ENCODE measurements at places on chromosomes 2 and 18.

DNA sequence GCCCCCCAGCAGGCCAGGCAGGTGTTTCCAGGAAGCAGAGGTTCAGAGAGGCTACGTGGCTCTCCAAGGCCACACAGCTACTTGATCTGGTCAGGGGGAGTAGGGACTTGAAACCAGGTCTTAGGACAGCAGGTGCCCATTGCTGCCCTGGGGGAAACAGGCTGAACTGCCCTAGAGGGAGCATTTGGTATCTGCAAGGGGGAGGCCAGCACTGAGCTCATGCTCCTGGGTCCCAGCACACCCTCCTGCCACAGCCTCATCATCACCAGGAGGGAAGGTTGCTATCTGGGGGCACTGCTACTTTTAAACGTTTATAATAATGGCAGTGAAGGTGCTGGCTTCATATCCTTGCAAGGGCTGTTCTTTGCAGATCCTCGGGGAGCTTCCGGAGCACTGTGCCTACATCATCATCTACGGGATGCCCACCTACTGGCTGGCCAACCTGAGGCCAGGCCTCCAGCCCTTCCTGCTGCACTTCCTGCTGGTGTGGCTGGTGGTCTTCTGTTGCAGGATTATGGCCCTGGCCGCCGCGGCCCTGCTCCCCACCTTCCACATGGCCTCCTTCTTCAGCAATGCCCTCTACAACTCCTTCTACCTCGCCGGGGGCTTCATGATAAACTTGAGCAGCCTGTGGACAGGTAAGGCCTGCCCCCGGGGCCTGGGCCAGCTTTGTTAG lies 36.1 kb downstream of the ABCG8 start:
- DNase-seq: no peak

DNA sequence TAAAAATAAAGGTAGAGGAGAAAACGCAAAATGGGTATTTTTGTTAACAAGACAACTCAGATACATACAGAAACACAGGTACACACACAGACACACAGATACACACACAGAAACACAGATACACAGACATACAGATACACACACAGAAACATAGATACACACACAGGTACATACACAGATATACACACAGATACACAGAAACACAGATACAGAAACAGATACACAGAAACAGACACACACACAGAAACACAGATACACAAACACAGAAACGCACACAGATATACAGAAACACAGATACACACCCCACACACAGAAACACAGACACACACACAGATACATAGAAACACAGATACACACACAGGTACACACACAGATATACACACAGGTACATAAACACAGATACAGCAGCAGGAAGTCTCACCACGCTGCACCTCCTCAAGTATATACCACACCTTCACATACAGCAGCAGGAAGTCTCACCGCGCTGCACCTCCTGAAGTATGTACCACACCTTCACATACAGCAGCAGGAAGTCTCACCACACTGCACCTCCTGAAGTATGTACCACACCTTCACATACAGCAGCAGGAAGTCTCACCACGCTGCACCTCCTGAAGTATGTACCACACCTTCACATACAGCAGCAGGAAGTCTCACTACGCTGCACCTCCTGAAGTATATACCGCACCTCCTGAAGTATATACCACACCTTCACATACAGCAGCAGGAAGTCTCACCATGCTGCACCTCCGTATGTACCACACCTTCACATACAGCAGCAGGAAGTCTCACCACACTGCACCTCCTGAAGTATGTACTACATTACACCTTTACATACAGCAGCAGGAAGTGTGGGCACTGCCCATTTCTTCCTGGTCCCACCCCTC lies 250.5 kb downstream of the HDAC4 start:
- no peak for DNase-seq

DNA sequence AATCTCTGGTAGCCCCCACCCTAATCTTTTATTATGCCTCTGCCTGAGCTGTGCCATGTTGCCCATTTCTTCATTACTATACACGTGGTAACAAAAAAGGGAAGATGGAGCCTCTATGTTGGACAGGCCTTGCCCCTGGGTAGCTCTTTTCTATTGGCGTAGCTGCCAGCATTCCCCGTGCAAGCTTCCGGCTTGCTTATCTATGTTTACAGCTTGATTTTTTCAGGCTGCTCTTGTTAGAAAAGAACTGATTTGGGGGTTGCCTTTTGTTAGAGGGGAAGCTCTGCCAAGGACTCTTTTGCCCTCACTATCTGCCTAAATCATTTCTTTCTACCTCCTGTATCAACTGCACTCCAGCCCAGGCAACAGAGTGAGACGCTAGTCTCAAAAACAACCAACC lies 45.5 kb upstream of the ZSWIM2 start:
- DNase-seq: no peak

DNA sequence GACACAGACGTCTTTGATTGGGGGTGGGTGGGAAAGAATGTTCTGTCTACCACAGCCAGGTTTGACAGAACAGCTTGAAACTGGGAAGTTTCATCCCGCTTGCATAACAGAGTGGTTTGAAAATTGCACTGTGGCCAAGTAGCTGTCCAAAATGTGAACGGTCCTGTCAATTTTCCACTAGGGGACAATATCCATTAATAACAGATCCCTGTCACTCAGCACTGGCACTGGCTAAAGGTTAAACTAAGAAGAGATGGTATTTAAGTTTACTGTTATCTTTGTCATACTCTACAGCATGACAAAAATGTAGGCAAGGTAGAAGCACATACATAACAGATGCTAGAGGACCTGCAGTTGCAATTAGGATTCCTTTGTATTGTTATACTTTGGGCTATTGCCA lies 55.6 kb upstream of the ACMSD start:
- DNase-seq: peak; percentile 17

DNA sequence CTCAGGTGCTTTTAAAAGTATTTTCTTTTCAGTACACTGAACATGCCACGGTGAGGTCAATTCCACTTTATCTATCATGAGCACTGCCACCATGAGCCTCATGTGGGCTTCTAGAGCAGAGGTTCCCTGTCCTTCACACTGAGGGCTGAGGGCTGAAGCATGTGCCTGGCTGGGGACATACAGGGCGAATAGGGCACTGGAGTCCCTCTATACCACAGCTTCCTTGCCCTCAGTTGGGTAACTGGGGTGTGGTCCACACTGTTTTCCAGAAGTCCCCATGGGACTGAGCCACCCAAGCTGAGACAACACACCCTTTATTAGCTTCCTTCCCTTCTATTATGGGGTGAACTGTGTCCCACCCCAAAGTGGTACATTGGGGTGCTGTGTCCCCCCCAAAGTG lies 172.2 kb upstream of the ID2 start:
- no peak for DNase-seq

DNA sequence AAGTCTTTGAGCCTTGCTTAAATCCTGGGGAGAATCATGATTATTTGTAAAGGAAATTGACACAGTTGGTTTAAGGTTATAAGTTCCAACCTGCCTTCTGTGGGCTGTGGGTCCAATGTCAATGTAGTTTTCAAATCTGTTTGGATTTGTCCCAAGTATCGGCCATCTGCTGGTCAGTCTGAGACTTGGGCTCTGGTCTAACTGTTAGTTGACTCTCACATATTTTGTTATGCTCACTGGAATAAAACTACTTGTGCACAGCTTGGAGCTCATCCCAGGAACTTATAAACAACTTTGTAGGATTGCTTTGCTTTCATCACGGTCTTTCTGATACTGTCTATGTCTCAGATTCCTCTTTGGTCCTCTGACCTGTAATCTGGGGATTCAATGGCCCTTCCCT lies 1026.2 kb upstream of the ZEB2 start:
- no peak for DNase-seq

DNA sequence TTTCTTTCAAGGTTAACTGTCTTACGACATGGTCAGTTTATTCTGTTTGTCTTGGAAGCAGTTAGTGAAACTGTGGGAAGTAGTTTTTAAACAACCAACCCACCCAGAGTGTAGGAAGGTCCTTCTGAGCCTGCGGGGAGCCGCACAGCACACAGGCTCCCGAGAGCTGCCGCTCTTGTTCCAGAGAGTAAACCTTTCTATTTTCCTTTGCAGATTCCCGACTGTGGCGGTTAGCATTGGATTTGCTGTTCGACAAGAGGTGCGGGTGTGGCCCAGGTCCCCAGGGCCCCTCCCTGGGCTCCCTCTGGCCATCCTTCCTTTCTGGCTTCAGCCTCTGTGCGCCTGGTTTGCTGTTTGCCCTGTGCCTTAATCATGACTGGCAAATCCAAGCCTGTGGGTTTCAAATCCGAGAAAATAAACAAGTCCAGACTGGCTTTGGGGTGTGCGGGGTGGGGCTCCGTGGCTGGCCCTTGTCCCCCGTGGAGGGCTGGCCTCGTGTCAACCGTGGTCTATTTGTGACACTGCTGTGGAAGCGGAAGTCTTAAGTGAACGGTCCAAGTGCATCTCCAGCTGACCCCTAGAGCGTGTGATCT lies 30.7 kb downstream of the IMPA2 start:
- no peak for DNase-seq

DNA sequence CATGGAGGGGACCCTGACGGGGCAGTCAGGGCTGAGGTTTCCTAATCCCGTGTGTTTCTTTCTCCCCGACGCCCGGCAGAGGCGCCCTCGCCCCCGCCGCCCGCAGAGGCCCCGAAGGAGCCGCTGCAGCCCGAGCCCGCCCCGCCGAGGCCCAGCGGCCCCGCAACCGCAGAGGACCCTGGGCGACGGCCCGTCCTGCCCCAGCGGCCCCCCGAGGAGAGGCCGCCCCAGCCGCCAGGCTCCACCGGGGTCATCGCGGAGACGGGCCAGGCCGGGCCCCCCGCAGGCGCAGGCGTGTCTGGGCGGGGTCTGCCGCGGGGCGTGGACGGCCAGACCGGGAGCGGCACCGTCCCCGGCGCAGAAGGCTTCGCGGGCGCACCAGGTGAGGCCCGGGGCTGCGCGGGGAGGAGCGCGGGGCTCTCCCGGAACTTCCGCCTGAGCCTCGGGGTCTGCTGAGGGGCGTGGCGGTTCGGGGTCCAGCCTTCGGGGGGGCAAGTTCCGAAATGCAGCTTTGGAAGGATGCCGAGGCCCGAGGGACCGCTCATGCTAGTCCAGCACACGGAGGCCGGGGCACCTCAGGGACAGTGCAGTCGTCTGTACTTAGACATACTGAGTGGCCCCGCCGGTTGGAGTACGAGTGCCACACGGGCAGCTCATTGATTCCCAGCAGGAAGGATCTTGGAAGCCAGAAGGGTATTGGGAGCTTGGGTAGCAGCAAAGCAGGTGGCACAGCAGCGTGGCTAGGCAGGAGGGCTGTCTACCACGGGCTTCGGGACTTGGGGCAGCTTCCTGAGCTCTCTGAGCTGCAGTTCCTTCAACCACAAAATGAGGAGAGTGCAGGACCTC lies 60.1 kb downstream of the EMILIN2 start:
- no peak for DNase-seq

DNA sequence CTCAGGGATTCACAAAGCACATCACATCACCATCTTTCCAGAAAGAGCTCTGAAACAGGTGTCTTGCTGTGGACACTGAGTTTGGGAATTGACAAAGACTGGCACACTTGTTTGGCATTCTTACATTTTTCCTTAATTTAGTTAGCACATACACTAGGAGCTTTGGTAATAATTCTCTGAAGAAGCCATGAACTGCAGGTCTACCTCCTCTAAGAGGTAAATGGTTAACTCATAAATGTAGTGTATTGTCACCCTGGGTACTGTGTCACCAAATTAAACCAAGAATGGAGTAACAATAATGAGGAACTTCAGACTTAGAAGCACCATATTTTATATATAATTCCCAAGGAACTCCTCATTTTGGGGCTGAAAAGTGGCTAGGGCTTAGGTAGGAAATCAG lies 22.6 kb downstream of the EIF4E2 start:
- DNase-seq: no peak

- no peak for DNase-seq
These were observed 110.9 kb downstream of the BCL2 start for GRCh38 chr18:63208676-63209075.

DNA sequence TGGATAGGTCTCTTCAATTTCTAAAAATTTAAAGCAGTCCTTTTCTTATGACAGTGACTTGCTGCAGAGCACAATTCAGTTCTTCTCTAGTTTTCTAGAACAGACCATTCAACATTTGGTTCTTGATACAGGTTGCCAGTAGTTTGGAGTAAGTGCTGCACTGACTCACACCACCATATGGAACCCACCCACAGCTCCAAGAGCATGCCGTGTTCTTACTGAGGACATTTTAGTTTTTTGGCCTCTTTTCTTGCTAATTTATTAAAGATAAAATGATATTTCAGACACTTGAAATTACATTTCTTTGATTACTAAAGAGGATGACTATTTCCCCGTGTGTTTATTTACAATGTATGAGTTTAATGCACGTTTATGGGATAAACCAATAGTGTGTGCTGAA lies 120.0 kb downstream of the COL4A4 start:
- no peak for DNase-seq

- DNase-seq: no peak
These were observed 34.1 kb downstream of the PIEZO2 start for GRCh38 chr18:11115276-11115675.

DNA sequence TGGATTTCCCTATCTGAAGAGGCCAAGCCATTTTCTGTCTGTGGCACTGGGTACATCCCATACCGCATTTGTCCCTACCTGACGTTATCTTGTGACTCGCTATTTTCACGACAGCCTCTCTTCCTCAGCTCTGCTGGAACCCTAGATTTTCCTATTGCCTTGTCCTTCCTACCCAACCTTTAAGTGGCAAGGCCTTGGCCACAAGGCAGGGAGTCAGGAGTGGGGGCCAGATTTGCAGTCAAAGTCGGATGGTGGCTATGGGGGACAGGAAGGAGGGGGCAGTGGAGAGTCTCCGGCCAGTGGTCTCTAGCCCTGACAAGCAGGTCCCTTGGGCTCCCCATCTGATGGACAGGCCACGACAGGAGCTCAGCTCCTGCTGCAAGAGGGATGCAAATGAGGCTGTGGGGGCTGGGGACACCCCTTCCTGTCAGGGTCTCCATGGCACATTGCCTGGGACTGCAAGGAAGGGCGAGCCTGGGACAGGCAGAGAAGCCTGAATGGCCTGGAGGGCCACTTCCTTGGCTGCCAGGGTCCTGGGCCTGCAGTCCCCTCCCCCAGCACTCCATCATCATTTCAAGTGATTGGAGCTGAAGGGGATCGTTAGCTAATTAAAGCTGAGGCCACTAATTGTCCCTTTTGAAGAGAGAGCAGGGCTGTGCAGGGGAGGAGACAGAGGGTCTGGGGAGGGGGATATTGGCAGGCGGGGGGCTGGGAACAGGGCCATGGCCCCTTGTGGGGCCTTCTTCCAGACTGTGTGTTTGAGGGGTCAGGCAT lies 6.3 kb upstream of the ECEL1 start:
- no peak for DNase-seq

DNA sequence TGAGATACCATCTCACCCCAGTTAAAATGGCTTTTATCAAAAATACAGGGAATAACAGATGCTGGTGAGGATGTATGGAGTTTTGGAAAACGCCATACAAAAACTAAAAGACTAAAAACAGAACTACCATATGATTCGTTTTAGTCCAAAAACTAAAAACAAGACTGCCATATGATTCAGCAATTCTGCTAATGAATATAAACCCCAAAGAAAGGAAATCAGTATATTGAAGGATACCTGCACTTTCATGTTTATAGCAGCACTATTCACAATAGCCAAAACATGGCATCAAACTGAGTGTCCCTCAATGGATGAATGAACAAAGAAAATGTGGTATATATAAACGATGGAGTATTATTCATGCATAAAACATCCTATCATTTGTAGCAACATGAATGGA lies 224.4 kb upstream of the MC4R start:
- DNase-seq: no peak

- DNase-seq: no peak
These were observed 339.3 kb downstream of the MYCN start for GRCh38 chr2:16279641-16280040.

All from NCI-H187 (cell line).